Fibroblast of skin of right quadriceps (primary cell): ENCODE measurements at places on chromosomes 3 and 15.
A peak's percentile ranks its signal among the peaks of the same experiment; 100 is the strongest.

- no peak for DNase-seq
These were observed 87.0 kb downstream of the ANP32A start for GRCh38 chr15:68733666-68734065.

DNA sequence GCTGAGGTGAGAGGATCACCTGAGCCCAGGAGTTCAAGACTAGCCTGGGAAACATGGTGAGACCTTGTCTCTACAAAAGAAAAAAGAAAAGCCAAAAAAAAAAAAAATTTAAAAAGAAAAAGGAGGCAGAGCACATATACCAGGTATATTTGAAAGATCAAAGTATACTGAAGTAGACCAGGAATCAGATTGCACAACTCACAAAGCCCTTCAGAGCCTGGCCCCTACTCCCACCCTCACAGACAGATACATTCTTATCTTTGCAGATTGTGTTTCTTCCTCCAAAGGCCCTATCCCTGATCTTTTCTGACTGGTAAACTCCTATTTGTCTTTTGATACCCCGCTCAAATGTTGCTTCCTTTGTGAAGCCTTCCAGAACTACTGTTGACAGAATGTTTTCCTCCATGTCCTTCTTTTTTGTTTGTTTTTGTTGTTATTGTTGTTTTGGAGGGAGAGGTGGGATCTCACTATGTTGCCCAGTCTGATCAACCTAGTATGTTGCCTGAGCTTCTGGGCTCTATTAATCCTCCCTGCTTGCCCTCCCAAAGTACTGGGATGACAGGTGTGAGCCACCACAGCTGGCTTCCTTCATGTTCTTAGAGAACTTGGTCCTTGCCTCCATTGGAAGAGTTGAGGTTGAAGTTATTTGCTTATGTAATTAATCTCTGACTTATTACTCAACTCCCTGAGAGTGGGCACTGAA, 9.8 kb upstream of the ITGB5 start:
- no peak for DNase-seq

DNA sequence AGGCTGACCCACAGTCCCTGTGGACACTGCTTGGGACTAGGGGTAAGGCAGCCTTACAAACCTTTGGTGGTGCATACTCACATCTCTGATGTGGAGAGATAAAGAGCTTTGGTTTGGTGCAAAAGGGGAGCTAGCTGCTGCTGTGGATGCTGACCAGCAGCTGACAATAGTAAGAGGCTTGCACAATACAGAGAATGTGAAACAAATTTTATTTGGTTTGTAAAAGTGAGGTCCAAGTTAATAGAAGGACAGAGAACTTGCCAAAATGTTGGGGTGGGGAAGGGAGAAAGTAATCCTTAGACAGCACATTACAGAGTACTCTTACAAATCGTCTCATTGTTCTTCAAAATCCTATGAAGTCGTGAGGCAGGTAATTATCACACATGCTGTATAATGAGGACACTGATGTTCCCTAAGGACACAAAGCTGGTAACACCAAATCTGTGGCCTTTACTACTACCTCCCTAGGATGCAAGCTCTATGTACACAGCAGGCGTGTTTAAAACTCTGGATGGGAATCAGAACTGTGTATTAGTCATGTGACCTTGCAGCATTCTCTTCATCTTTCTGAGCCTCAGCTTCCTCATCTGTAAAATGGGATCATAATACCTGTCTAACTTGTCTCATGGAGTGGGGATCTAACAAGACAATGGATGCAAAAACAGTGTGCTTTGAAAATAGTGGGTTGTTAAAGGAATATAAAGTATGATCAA, 21.6 kb downstream of the ARHGAP31 start:
- no peak for DNase-seq

DNA sequence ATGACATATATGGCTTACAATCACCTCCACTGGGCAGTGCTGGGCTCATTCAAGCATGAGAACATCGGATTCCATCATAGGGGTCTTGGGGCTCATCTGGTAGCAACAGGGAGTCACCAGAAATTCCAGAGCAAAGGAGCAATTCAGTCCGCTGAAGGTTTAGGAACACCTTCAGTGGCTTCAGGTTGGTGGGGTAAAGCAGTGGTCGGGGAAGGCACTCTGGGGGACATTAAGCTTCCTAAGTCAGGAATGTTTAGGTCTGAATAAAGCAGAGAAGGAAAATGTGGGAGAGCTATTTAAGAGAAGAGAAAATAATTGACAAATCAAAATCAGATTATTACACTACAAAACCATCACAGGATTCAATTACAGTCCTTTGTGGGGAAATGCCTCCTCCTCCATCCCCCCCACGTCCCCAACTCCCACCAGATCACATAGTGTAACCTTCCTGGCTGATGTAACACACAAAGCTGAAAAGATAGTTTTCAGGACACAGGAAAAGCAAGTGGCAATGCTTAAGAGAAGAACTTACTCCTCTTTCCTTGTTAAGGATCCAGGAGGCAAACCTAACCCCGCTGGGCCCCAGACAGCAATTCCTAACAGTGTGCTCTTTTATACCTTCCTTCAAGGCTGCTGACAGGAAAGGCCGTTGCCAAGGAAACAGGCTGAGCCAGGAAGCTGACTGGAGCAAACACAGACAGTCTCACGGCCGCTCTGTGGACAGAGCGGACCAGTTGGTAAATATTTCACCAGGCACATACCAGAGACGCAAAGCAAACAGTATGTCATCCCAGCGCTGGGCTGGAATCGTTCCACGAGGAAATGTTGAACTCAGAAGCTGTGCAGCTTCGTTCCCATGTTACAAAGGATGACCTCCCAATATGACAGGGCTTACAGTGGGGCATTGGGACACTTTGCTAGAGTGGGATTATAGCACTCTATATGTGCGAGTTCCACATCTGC, 57.5 kb upstream of the LMCD1 start:
- peak; percentile 99 for DNase-seq

GRCh38 chr3:32239307-32240158, 1.1 kb downstream of the CMTM8 start:
- DNase-seq = no peak

- DNase-seq = peak; percentile 88
These were observed 47.7 kb upstream of the INSYN1 start for GRCh38 chr15:73800662-73801345.

- DNase-seq = peak; percentile 81
These were observed 86.4 kb downstream of the TIGIT start for GRCh38 chr3:114380233-114380651.

DNA sequence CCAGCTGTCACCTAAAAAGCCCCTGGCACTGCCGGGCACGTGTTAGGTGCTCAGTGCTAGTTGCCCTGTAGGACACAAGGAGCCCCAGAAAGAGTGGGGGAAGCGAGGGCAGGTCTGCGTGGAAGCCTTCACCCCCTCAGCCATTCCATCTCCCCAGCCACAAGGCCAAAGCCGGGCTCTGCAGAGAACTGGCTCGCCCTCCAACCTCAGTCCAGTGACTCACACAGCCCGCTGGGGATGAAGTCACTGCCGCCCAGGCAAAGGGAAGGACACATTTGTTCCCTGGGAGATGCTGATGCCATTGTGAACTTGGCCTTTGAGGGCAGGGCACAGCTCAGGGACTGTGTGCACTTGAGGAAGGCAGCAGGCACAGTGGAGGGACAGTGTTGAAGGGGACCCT, 48.1 kb downstream of the IQSEC1 start:
- peak; percentile 29 for DNase-seq

DNA sequence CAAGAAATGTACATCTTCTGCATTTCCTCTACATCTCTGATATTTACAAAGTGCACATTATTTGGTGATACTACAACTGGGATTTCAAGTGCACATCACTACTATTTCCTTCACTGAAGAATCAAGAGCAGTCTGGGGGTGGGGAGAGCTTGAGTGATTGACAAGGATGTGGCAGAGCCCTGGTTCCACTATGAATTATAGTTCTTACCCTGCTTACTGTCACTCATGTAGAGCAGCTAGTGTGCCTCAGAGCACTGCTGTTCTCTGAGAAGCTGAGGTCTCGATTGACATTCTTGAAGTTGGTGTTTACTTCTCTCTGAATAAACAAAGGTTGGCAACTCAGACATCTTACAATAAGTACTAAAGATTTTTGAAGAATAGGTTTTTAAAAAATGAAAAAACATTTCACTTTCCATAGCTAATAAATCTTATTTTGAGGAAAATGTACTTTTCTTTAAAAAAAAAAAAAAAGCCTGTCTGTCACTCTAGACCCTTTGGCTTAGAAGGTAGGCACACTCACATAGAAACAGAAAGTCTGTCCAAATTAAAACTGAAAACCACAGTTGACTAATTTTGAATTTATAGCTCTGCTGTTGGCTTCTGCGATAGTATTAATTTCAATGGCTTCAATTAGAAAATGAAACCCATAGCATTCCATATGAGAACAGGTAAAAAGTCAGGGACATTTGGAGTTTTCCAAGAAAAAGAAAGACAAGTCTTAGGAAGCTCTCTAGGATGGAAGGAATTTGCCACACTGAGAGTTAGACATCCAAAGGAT, 5.6 kb downstream of the GREM1 start:
- DNase-seq = no peak

DNA sequence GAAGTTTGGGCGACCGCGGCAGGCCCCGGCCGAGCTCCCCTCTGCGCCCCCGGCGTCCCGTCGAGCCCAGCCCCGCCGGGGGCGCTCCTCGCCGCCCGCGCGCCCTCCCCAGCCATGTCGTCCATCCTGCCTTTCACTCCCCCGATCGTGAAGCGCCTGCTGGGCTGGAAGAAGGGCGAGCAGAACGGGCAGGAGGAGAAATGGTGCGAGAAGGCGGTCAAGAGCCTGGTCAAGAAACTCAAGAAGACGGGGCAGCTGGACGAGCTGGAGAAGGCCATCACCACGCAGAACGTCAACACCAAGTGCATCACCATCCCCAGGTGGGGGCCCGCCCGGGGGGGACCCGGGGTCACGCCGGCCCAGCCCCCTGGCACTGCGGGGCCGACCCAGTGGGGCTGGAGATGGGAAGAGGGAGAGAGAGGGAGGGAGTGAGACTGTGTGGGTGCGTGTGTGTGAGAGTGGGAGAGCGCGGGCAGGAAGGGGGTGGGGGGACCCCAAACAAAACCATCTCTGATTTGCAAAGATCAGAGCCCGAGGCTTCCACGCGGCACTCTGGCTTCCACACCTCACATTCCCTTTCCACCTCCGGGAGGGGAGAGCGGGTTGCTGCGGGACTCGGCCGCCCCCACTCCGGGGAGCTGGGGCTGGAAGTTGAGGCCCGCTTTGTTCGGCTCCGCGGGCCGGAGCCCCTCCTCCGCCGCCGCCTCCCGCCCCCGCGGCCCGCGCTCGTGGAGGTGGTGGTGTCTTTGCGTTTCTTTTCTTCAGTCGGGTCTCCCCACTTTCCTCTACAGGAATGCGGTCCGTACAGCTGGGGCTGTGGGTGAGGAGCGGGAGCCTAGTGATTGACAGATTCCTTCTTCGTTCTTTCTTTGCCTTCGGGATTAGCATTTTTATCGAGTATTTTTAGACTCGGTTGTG, 898 bp downstream of the SMAD3 start:
- DNase-seq = no peak

GRCh38 chr15:40424483-40425115, 16.2 kb upstream of the BAHD1 start:
- DNase-seq = no peak

DNA sequence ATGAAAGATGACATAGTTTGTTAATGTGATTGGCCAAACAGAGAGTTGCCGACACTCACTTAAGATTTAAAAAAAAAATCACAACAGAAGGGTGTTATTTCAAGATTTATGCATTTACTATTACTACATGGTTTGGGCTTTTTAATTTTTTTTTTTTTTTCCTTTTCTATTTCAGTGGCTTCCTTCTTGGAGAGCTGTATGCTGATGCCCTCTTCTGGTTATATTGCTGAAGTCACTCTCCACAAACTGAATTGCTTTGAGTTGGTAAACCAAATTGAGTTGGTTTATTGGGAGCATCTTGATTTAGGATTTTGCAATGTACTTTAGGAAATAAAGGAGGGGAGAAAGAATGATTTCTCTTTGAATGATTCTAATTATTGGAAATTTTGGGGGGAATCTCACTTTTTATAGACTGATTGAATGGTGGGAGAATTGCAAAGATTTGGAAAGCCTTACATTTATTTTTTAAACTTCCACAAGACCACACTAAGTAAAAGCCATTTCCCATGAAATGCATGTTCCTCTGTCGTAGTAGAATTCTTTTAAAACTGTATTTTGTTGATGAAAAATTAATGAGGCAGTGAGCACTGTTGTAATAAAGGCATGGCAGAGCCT, 186.6 kb upstream of the FEZF2 start:
- DNase-seq = peak; percentile 35

DNA sequence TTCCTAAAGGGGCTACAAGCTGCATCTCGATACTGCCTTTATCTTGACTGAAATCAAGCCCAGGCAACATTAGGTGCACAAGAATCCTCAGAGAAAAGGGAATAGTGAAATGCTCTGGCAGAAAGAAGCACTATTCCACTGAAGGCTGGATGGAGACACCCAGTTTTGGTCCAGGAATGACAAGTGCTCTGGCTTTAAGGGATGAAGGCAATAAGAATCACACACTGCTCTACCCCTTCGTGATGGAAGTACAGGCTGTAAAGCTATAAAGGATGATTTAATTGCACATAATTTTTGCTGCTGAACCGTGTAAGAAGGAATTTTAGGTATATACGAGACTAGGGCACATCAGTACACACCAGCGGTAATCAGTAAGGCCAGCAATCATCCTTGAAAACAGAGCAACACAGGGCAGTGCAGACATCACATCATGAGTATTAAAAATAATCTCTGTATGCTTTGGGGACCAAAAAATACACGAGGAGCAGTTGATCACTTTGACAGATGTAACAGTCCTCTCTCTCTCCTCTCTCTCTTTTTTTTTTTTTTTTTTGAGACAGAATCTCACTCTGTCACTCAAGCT, 414.6 kb upstream of the TBL1XR1 start:
- DNase-seq = no peak

DNA sequence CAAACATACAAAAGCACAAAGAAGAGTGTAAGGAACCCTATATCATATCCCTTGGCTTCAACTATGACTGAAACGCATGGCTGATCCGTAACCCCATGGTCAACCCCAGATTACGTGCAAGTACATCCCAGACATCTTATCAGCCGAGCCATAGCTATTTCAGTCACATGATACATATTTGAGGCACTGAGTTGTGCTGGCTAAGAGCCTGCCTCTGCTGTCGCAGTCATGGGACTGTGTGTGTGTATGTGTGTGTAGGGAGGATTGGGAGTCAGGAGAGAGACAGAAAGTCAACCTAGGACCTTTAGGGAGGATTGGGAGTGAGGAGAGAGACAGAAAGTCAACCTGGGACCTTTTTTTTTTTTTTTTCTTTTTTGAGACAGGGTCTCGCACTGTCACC, 8.4 kb downstream of the ST6GAL1 start:
- DNase-seq = no peak

- DNase-seq = no peak
These were observed 21.0 kb downstream of the FAIM start for GRCh38 chr3:138629526-138629925.

- peak; percentile 58 for DNase-seq
These were observed 58.5 kb upstream of the FAM174B start for GRCh38 chr15:92714077-92714476.

DNA sequence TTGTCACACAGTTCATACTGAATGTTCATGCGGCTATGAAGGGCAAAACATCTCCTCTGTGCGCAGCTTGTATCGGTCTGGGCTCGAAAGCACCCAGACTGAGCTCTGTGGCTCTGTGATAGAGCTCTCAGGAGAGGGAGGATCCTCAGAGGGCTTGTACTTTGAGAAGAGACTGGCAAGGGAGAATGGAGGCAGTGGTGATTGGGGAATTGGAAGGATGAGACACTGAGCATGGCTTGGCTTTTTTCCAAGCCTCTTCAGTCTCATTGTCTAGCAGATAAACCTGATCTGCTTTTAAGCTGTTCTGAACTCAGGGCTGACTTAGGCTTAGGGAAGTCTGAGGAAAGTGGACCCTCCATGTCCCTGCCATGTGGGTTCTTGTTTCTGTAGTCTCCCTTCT, 43.0 kb downstream of the RAD54L2 start:
- peak; percentile 27 for DNase-seq

GRCh38 chr3:39783680-39784079, 25.7 kb upstream of the MYRIP start:
- no peak for DNase-seq
